Stimulated activated naive CD4-positive, alpha-beta T cell treated with Interleukin-2 at 50 U/mL for 16 hours (primary cell): ENCODE measurements at places on chromosomes 11 and 22.

- DNase-seq: no peak
Observed at GRCh38 chr11:16097543-16097942, 258.8 kb downstream of the SOX6 start.

GRCh38 chr11:95451682-95452081 is 220.7 kb upstream of the SESN3 start:
- no peak for DNase-seq

- DNase-seq: no peak
Observed at GRCh38 chr22:35841907-35842518, 124.3 kb downstream of the APOL5 start.

DNA sequence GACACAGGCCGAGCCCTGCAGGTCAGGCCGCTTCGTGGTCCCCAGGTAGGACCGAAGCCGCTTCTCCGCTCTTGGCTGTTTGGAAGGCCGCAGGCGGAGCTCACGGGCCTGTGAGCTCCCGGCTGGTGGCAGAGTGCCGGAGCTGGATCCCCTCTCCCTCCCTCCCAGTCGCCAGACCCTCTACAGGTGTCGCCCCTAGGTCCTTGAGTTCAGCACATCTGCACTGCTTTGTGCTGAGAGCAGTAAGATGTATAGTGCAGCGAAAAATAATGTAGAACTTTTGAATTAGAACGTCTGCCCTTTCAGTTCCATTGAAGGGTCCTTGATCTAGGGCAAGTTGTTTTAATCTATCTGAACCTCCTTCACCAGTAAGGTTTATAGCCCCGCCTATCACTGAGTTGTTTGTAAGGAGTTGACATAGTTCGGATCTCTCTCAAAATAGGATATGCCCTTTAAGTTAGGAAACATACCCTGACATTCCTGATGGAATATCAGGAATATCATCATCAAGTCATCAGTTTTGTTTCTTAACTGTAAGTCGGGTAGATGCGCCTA is 419 bp downstream of the ANKRD49 start:
- no peak for DNase-seq

- DNase-seq: no peak
Observed at GRCh38 chr22:42931421-42932196, 74.5 kb upstream of the ARFGAP3 start.

GRCh38 chr22:48811885-48812284 is 1015.8 kb downstream of the BRD1 start:
- no peak for DNase-seq

DNA sequence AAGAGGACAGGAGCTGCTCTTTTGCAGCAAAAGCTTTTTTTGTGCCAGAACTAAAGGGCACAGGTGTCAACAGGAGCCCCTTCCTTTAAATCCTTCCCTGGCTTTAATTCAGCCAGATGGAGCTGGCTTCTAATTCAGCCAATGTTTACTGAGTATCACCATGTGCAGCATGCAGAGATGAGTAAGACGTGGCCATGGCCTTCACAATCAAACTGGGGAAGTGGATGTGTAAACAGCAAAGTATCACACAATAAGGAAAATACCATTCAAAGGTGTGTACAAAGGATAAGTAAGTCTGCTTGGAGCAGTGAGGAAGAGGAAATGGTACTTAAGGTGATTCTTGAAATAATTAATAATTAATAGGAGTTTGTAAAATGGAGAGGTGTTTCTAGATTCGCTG is 243.4 kb downstream of the NXPE2 start:
- DNase-seq: no peak

DNA sequence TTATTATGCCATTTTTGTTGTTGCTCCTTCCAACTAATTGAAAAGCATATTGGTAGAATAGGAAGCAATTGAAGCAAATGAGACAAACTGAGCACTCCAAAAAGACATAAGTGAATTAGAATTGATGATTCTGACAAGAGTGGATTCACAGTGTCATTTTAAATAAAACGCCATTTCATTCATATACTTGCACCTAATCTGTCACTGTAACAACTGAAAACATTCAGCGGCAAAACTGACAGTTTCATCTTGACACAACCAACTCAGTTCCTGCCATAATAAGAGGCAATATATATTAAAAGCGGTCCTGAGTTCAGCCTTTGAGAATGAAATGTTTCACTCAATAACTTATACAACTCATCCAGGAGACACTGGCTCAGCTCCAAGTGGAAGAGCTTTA is 306.8 kb downstream of the CNTN5 start:
- no peak for DNase-seq

DNA sequence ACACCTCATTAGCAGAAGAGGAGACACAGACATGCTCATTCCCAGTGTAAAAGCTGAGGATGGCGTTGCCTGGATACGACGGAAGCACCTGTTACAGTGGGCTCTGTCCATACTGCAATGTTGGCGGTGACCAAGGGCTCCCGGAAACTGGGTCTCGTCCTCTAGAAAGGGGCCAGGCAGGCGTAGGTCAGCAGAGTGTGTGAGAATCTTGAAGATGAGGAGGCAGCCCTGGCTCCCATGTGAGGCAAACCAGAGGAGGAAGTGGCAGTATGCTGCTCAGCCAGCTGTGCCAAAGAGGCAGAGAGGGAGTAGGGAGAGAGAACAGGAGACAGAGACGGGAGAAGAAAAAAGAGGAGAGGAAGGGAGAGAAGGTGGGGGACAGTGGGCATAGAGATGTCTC is 10.3 kb downstream of the LTO1 start:
- DNase-seq: no peak

DNA sequence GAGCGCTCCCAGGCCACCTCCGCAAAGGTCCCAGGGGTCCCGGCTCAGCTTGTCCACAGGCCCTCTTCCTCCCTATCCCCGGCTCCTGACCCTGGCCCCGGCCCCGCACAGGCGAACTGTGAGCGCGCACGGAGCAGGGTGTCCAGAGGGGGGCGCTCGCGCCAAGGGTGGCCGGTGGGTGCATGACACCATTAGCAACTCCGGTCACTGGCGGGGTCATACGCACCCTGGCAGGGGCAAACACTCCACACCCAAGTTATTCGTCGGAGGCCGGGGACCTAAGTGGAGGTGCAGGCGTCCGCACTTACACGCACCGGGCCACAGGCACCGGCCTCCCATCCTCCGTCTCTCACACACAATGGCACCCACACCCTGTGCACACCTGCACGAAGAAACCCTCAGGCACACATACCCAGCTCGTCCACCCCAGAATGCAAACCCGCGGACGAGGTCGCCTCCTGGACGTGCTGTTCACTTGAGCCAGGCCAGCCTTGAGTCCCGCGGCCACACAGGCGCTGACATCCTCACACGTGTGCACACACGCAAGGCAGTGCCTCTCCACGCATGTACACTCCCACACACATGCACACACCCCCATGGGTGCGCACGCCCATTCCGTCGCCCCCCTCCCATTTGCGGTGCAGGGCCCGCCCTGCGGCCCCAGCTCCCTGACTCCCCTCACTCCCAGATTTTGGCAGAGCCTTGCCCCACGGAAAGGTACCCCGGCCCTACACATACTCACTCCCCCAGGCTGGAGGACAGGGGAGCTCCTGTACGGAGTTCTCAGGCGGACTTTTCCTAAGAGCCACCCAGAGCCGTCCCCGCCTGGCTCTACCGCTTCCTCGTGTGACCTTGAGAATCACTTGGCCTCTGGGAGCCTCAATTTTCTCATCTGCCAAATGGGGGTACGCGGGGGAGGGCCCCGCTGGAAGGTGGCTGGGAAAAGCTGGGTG is at the start of gene RASGRP2:
Gene RASGRP2, minus strand, starts transcription at position 552 of the 953 bp plus-strand sequence. CDS start 1,276 bp downstream, outside the sequence.
- peak; percentile 69 for DNase-seq

DNA sequence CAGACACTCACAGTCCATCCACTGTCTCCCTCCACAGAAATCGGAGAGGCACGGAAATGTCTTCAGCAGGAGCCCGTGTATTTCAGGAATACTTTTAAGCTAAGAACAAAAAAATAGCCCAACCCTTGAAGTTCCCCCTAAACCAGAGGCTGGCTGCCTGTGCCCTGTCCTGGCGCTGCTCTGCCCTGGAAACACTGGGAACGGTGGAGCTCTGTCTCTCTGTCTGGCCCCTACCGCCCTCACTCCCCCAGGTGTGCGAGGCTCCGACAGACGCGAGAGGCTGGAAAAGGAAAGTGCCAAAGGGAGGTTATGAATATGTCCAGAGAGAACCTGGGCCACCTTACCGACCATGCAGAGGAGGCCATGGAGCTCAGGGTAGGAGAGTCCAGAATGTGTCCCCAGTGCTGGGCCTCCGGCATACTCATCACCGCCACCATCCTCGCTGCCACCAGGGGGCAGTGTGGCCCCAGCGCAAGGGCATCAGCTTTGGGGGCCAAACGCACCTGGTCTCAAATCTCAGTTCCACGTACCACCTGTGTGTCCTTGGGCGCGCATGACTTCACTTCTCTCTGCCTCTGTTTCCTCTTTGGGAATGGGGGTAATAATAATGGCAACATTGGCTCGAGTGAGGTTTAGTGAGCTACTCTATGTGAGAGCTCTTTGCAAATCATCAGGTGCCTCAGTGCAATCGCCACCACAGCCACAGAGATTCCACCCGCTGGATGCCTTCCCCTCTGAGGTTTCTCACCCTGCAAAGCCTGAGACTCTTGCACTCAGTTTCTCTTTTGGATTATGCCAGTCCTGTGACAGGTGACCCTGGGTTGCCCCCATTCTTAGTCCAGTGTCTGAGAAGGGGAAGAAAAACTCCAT is 10.4 kb upstream of the SLCO2B1 start:
- DNase-seq: peak; percentile 62

- DNase-seq: no peak
Observed at GRCh38 chr11:2360081-2360642, 16.9 kb upstream of the CD81 start.

- DNase-seq: no peak
Observed at GRCh38 chr11:14245444-14245843, 113.5 kb downstream of the RRAS2 start.

- DNase-seq: no peak
Observed at GRCh38 chr22:20438678-20439492, 1.3 kb upstream of the SCARF2 start.

DNA sequence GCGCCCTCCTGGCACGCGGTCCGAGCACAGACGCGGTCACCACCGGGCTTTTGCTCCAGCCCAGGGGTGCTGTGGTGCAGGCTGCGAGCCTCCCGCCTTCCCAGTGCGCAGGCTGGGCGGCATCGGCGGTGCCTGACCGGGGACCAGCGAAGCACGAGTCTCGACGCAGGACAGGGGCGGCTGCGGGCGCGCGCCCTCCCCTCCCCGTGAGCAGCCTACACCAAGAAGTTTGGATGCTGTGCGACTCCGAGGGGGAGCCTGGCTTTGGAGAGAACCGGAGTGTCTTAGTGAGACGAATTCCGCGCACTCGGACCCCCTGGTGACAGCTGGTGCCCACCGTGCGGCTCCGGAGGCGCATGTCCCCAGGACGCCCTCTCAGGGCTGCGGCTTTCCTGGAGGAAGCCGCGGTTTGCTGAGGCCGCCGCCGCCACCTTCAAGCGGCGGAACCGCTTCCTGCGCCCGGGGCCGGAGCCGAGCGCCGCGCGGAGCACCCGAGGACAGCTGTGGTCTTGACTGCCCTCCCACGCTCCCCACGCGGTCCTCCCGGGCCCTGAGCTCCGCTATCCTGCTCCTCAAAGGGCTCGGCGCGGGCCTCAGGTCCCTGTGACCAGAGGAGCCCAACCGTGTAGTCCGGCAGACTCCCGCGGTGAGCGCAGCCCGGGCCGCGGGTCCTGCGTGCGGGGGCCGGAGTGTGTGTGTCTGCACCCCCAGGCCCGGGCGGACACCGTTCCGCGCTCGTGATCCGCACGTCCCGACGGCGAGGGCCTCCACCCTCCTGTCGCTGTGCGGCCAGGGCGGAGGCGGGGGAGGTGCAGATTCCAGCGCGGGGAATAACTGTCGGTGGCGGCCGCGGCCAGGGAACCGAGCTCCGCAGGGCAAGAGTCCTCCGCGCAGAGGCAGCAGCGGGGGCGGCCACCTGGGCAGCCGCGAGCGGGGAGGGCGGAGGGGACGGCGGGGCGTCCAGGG is 1.7 kb downstream of the FGF3 start:
- no peak for DNase-seq

GRCh38 chr11:84800755-84801346 is 826.3 kb downstream of the DLG2 start:
- no peak for DNase-seq

DNA sequence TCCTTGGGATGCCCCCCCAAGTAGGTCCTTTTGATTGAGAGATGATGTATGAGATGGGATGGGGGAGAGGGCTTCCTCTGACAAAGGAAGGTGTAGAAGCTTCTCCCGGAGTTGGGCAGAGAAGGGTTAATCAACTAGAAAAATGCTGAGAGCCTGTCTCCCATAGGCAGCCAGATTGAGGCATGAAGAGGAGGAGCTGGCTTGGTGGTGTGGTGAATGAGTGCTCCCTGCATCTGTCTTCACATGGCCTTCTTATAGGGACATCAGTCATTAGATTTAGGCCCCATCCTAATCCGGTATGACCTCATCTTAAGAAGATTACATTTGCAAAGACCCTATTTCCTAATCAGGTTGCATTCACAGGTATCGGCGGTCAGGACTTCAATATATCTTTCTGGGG is 61.1 kb downstream of the NFAM1 start:
- no peak for DNase-seq

GRCh38 chr22:46373159-46373558 is 37.6 kb downstream of the TRMU start:
- no peak for DNase-seq

DNA sequence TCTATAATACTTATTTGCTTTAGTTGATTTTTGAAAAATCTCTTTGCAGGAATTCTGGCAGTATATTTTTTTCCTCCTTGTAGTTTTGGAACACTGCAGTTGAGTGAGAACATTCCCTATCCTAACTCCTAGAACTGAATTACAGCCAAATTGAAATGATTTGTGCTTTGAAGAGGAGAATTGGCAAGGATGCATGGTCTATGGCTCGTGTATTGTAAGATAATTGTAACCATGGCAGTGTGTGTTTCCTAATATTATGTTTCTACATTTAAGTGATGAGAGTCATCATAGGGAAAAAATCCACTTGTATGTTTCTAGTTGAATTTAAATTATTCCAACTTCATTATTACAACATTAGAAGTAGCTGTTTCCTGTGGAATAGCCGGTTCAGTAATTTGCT is 80.9 kb upstream of the MYO18B start:
- DNase-seq: no peak

DNA sequence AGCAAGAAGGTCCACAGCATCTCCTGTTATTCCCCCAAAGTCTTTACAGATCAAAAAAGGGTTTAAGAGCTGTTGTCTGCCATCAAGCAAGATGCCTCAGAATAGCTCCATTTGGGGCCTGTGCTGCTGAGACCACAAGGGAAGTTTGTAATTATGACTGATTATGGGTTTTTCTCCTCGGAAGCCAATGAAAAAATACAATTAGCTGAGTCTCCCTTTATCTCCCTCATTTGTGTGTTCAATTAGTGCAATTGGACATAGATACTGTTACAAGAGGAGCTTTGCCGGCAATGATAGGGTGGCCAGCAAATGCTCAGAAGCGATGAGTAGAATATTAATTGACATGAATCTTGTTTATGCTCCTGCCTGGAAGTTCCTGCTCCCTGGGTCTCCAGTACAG is 83.7 kb downstream of the COMMD9 start:
- DNase-seq: no peak

- no peak for DNase-seq
Observed at GRCh38 chr22:37739035-37739434, 42.2 kb downstream of the TRIOBP start.
